ENCODE measurements at places on chromosomes 12 and 14.

- no peak for DNase-seq
Observed at GRCh38 chr14:96757456-96757855, 39.7 kb upstream of the VRK1 start.

GRCh38 chr12:11568155-11568761, 81.2 kb upstream of the ETV6 start:
- no peak for DNase-seq

- DNase-seq, result no peak
Observed at GRCh38 chr12:101850199-101850598, 19.4 kb upstream of the GNPTAB start.

- no peak for DNase-seq
Observed at GRCh38 chr12:102093319-102093718, 26.6 kb downstream of the NUP37 start.

DNA sequence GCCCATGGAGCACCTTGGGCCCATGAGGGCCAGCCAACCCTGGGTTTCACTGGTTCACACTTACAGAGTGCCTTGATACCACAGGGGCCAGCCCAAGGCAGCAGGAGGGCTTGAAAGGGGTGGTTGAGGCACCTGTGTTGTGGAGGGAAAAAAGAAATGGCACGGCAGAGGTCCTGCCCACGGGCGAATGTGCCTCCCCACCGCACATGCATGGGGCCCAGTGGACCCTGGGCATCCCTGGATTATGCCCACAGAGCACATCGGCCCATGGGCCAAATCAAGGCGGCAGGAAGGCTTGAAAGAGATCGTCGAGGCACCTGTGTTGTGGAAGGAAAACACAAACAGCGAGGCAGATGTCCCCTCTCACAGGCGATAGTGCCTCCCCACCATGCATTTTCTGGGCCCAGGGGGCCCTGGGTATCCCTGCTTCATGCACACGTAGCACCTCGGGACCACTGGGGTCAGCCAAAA, 378.1 kb downstream of the ALG10 start:
- no peak for DNase-seq

- DNase-seq, result no peak
Observed at GRCh38 chr12:110896559-110896958, 23.8 kb downstream of the MYL2 start.

GRCh38 chr12:21065845-21066244, 65.1 kb upstream of the SLCO1B1 start:
- no peak for DNase-seq

GRCh38 chr12:74559728-74560127, 22.1 kb downstream of the ATXN7L3B start:
- DNase-seq, result no peak

DNA sequence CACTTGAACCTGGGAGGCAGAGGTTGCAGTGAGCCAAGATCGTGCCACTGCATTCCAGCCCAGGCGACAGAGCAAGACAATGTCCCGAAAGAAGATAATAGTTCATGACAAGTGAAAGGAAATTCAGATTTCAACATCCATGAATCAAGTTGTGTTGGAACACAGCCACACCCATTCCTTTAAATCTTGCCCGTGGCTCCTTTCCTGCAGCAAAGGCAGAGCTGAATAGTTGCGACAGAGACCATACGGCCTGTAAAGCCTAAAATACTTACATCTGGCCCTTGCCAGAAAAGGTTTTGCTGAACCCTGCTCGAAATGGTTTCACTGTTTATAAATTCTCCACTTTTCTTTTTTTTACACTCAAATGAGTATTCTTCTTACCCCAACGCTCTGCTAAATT, 17.7 kb upstream of the ITPK1 start:
- no peak for DNase-seq

- no peak for DNase-seq
Observed at GRCh38 chr12:111440152-111440551, 34.4 kb downstream of the SH2B3 start.

GRCh38 chr12:96862326-96862725, 44.7 kb upstream of the NEDD1 start:
- DNase-seq, result no peak

DNA sequence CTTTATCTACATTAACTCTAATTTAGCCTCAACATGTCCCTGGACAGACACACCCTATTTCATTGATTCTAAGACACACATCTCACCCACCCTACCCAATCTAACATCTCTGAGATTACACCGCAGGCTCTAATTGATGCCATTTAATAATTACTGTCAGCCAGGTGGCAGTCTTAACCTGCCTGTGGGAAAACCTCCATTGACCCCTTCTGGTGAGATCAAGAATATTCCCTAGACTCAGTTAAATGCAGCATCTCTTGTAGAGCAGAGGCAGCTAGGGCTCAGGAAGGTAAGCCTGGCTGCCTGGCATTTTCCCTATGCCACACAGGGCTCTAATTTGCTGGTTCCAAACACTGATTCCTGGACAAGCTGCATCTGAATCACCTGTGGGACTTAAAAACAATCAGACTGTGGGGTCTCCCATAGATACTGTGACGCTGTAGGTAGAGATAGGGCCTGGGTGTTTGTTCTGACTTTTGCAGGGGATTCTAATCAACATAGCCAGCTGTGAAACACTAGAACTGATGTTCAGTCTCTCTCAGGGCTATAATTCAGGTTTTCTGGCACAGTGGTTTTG, 14.3 kb downstream of the MCRS1 start:
- DNase-seq, result no peak

- no peak for DNase-seq
Observed at GRCh38 chr12:59668674-59669073, 72.8 kb downstream of the SLC16A7 start.

- no peak for DNase-seq
Observed at GRCh38 chr12:120067084-120067869, 49.3 kb downstream of the RAB35 start.

GRCh38 chr12:111207761-111208160, 161.1 kb downstream of the PHETA1 start:
- no peak for DNase-seq

- no peak for DNase-seq
Observed at GRCh38 chr14:66143387-66144112, 342.6 kb upstream of the CCDC196 start.

DNA sequence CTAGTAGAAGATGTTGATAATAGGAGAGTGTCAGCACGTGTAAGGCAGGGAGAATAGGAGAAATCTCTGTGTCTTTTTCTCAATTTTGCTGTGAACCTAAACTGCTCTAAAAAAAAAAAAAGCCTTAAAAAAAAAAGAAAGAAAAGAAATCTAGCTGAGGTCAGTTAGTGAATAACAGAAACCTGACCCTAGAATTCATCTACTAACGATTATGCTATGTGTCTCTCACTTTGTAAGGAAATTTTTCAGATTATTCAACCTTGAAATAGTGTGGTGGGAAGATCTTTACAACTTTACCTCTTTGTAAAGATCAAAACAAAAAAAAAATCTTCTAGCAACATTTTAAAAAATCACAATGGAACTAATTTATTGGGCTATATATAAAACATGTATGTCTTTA, 995.7 kb downstream of the GALC start:
- no peak for DNase-seq

DNA sequence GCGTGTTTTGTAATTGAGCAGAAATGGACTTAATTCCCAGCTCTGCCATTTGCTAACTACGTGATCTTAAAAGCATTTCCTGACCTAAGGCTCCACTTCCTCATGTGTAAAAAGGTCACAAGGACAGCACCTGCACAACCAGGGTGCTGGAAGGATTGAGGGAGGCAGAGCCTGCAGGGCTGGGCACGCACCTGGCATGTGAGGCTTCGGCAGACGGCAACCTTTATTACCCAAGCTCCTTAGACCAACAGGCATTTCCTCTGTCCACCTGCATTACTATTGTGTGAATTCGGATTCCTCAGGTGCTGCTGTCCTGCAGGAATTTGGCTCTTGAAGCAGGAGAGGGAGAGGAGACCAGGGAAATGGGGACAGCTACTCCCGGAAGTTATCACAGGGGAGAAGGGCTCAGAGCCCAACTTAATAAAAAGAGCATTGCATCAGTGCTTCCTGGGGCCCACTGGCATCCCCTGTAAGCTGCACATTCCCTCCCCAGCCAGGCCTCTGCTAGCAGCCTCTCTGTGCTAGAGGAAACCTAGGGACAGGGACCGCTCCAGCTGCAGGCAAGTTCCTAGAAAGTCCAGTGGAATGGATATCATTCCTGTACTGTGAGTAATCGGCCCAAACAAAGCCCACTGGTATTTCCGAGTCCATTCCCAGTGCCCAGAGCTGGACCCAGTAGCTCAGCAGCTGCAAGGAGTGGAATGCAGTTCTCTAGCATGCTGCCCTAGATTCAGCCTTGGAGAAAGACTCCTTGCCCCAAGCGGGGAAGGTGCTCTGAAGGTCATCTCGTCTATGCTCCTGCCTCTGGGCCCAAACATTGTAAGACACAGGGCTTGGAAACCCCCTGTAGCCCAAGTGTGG, 157.1 kb upstream of the CCND2 start:
- DNase-seq, result no peak

GRCh38 chr14:65137648-65138307, 35.5 kb upstream of the MAX start:
- no peak for DNase-seq

DNA sequence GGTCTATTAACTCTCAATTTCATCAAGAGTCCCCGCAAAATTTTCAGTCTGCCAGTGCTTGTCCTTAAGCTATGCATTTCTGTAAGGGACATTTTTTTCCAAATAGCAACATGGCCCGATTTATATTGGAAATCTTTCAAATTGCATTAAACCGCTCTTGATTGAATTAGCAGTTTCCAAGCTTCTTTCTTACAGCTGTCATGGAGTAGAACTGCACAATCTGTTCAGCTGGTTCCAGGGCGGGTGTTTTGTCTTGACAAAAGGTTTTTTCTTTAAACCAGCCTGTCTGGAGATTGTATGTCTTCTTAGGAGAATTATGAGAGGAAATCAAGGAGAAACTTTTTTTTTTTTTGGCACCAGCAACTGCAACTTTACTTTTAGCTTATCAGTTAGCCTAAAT, 185.8 kb downstream of the ALG10B start:
- DNase-seq, result no peak

DNA sequence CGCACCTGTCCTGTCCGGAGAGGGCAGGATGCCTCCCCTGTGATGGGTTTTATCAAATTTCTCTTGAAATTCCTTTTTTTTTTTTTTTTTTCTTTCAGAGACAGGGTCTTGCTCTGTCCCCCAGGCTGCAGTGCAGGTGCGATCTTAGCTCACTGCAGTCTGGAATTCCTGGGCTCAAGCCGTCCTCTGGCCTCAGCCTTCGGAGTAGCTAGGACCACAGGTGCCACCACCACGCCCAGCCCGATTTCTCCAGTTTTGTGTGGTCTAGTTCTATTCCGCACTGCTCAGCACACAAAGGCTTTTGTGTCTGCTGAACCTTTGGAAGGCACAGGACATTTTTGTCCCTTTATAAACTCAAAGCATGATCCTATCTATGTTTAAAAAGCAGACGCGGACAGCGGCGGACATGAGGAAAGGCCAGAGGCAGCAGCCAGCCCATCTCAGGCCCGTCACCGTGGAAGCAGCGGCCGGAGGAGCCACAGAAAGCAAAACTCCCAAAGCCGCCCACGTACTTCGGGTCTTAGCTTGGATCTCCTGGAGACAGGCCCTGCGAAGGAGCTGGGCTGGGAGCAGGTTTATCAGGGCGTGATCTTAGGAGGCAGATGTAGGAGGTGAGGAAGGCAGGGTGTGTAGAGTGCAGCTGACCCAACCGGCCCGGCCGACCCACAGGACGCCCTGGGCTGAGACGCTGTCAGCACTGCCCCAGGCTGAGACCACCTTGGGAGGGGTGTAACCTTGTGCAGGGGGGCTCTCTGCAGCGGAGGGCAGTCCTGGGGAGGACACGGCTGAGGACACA, 30.9 kb upstream of the FBRSL1 start:
- DNase-seq, result no peak

DNA sequence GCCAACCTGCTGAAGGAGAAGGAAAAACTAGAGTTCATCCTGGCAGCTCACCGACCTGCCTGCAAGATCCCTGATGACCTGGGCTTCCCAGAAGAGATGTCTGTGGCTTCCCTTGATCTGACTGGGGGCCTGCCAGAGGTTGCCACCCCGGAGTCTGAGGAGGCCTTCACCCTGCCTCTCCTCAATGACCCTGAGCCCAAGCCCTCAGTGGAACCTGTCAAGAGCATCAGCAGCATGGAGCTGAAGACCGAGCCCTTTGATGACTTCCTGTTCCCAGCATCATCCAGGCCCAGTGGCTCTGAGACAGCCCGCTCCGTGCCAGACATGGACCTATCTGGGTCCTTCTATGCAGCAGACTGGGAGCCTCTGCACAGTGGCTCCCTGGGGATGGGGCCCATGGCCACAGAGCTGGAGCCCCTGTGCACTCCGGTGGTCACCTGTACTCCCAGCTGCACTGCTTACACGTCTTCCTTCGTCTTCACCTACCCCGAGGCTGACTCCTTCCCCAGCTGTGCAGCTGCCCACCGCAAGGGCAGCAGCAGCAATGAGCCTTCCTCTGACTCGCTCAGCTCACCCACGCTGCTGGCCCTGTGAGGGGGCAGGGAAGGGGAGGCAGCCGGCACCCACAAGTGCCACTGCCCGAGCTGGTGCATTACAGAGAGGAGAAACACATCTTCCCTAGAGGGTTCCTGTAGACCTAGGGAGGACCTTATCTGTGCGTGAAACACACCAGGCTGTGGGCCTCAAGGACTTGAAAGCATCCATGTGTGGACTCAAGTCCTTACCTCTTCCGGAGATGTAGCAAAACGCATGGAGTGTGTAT, 2.4 kb downstream of the FOS start:
- DNase-seq, result no peak

- no peak for DNase-seq
Observed at GRCh38 chr12:116490471-116490870, 68.7 kb upstream of the MAP1LC3B2 start.

DNA sequence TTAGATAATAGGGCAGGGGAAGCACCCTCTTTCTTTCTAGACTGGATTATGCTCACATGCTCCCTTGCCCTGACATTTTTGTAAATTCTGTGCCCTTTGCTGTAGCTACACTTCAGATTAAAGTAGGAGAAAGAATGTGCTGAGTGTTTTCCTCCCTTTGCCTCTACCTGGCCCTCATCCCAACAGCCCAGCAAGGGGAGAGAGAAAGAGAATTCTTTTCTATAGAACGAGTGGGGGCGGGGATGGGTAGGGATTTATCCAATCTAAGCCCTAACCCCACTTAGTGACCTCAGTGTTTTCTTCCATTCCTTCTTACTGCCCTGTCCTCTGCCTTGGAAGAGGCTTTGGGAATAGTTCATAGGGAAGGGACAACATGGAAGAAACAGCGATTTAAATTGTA, 13.5 kb downstream of the GPR84 start:
- DNase-seq, result no peak

GRCh38 chr12:8832500-8832899, 10.1 kb downstream of the A2ML1 start:
- DNase-seq, result no peak

- no peak for DNase-seq
Observed at GRCh38 chr14:95533391-95533821, 1.4 kb upstream of the GLRX5 start.

DNA sequence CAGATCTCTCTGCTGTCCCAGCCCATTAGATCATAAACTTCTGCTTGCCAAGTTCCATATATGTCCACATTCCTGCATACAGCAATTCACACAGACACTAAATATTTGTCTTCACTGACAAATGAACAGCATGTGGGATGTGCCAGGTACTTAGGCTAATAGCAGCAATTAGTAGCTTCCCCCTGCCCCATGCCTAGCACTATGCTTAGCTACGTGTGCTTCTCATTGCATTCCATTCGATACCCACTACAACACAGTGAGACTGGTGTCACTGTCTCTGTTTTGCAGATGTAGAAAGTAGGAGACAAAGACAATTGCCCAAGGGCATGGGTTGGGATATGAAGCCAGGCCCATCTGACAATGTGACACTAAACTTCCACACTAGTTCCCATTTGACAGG, 308.4 kb downstream of the BCL11B start:
- no peak for DNase-seq
